ENCODE measurements at places on chromosomes 6 and 20.

DNA sequence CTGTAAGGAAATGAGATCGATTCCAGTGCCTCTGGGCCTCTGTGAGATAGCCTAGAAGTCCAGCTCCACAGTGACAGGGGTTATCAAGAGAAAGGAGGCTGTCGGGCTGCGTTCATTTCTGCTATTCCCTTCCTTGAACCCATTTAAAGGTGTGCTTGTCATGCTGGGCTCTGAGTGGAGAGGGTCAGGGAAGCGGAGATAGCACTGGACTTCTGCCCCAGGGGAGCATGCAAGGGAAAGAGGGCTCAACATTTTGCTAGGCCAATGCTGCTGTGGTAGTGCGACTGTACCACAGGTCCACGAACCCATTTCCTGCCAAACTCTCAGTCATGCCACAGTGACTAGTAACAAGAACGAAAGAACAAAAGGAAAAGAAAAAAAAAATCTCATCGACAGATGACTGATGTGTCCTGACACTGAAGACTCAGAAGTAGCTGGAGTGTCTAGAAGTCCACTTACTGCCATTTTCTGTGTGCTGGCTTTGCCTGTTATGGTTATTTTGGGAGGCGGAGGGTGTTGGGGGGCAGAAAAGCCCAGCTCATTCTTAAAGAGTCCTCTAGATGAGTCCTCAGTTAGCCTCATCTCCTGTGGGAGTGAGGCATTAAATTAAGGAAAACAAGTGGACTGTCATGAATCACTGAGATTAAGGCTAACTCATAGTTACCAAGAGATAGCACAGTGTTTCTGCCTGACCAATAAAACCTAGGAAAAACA is 8.1 kb downstream of the NEDD9 start:
- DNase-seq: no peak

DNA sequence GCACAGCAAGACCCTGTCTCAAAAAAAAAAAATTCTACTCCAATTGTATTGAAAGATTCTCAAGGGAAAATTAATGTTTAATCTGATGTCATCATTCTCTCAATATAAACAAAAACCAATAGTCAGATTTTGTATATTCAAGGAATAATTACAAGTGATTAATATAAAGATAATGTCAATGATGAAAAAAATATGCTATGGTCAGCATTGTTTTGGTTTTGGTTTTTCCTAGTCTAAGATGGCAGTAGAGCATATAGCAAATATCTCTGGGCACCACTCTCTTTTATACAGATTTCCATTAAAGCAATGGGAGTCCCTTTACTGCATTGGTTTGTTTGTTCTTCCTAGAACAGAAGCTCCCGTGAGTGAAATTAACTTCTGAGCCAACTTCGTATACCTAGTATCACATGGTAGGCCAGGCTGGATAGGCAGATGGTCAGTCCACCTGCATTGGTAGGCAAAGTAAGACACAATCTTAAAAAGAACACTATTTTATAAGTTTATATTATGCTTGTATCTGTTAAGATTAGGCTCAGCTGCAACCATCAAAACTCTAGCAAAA is 523.8 kb upstream of the JARID2 start:
- DNase-seq: no peak

- no peak for DNase-seq
Measured at GRCh38 chr6:17159240-17159639, 57.4 kb downstream of the STMND1 start.

- DNase-seq: no peak
Measured at GRCh38 chr20:40080041-40080652, 608.9 kb downstream of the MAFB start.

DNA sequence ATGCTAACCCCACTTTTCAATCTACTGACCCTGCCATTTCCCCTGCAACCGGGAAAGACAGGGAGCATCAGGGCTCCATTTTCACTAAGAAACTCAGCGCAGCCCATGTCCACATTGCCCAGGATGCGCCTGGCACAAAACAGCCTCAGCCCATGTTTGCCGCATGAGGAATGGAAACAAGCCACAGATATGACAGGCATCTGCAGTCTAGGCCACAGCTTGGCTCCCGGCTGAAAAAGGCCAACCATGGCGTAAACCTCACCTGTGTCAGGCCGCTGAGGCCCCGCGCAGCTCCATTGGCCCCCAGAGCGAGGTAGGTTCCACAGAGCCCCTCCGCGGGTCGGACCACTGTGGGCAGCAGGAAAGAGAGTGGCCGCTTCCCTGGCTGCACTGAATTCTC is 21.7 kb downstream of the GGT7 start:
- DNase-seq: no peak

DNA sequence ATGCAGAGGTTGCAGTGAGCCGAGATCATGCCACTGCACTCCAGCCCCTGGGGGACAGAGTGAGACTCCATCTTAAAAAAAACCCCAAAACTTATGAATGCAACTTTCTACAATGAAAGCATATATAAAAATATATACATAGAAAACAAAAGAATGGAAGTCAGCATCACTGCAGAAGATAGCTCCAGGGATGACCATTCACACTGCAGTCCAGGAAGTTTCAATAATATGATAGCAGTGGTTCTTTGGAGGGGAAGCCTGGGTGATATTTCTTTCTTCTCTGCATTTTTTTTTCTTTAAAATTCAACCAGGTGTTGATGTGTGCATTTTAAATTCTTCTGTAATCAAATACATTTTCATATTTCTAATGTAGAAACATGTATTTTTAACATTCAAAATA is 12.3 kb downstream of the HLA-G start:
- DNase-seq: no peak

GRCh38 chr20:63694584-63695423 is 1.6 kb upstream of the TNFRSF6B start:
- DNase-seq: no peak

DNA sequence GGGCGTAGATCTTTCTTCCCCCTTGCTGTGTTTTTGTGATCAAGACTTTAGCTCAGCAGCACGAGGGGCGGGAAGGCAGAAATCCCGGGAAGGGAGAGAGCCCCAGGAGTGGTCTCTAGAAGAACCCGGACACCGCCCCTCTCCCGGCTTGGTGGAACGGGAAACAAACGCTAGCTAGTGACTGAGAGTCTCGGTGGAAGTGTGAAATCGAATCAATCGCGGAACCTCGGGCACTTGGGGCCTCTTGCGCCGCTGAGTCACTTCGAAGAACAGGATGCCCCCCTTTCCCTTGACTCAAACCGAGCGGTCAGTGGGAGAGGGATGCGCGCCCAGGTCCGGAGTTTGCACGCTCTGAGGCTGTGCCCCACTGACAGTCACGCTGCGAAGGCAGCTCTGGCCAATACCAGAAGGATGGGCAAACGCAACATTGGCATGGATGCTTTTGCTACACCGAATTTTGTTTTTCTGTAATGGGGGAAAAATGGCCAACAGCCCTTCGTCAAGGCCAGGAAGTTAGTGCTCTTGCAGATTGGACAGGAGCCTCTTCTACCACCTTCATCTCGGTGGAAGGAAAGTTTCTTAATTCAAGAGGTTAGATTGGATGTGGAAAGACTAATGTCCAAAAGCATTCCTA is 1.6 kb upstream of the OLIG3 start:
- DNase-seq: no peak

GRCh38 chr6:29183594-29183993 is 12.9 kb downstream of the OR2J2 start:
- DNase-seq: no peak

GRCh38 chr20:275791-276190 is 14.8 kb downstream of the C20orf96 start:
- DNase-seq: no peak

GRCh38 chr6:35474131-35474941 is 6.1 kb downstream of the RPL10A start:
- no peak for DNase-seq

- DNase-seq: peak; percentile 69
Measured at GRCh38 chr6:117483004-117483644, 650 bp downstream of the DCBLD1 start.

DNA sequence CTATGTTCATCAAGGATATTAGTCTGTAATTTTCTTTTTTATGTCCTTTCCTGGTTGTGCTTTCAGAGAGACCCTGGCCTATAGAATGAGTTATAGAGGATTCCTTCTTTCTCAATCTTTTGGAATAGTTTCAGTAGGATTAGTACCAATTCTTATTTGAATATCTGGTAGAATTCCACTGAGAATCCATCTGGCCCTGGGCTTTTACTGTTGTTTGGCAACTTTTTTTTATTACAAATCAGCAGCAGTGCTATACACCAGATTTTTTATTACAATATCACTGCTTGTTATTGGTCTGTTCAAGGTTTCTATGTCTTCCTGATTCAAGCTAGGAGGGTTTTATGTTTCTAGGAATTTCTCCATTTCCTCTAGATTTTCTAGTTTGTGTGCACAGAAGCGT is 50.0 kb upstream of the NRSN1 start:
- no peak for DNase-seq

DNA sequence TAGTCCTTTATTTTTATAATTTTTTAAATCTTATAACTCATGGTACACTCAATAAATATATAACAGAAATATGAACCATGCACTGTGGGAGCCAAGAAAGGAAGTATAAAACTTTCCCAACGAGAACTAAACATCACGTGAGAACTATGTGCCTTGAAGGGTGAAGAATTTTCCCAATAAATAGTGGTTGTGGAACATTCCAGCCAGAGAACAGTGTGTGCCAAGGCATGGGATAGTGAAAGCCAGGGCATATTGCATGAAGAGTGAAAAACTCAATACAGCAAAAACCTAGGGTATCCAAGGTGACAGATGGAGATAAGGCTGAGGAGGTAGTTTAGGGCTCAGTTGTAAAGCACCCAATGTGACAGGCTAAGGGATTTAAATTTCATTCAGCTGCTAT is 86.1 kb downstream of the SIM1 start:
- DNase-seq: no peak

- DNase-seq: no peak
Measured at GRCh38 chr6:160085226-160085625, 36.4 kb upstream of the SLC22A1 start.

GRCh38 chr6:44311304-44311703 is 1.8 kb downstream of the AARS2 start:
- DNase-seq: no peak

- DNase-seq: peak; percentile 85
Measured at GRCh38 chr6:2952557-2953095, 18.7 kb downstream of the SERPINB6 start.

GRCh38 chr20:4802527-4802926 is 80.8 kb downstream of the PRND start:
- DNase-seq: no peak

DNA sequence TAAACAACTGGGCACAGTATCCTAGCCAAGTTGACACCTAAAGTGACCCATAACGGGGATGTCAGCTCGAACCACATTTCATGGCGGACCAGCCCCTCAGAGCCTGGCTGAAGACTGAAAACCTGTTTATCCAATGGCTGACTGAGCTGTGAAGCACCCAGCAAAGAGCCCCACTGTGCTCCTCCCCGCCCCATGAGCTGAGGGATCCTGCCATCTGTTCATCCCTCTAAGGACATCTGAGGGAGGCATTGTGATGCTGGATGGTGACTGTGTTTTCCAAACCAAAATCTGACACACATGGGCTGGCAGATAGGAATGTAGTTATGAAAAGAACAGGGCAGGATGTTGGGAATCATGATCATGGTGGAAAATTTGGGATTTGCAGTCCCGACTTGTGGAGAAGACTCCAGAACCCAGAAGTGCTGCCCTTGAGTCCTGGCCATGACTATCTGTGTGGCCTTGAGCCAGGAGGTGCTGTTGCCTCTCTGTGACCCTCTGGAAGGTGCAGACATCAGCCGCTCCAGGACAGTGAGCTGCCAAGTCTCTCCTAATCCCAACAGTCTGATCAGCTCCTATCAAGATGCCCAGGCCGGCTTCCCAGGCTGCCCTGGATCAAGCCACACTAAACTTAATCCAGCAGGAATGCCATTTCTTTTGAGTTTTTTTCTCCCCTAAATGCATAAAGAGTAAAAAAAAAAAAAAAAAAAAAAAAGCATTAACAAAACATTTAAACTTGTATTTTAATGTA is 5.7 kb downstream of the EDN3 start:
- no peak for DNase-seq

- DNase-seq: no peak
Measured at GRCh38 chr6:56732517-56732916, 89.8 kb upstream of the DST start.

DNA sequence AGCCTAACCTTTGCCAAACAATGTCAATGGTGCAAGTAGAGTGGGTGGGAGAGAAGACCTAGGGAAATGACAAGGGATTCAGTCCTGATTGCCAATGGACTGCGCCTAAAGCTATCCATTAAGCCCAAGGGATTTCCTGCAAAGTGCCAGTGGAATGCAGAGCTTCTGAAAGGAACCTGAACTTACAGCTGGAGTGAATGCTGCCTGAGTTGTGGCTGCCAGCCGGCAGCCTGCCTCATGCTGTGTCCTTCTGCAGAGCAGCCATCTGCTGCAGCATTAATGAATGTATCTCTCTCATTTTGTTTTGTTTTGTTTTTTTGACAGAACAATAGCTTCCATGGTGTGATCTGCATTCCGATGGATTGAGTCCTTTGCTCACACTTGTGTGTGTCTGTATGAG is 44.7 kb downstream of the SLC35F1 start:
- no peak for DNase-seq

DNA sequence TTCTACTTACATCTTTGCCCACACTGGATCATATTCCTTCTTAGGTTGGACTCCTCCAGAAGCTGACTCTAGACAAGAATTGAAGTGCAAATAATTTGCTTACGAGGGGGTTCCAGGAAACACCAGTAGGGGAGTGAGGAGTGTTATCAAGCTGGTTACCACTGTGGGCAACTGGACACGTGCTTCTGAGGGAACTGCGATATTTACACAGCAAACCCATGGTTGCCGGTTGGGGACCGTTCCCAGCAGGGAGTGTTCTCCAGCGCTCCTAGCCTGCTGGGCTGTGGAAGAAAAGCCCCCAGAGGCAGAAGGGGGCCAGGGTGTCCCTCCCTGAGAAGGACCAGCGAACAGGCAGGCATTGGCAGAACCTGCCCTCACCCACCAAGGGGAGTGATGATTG is 21.7 kb downstream of the MDFI start:
- DNase-seq: no peak

DNA sequence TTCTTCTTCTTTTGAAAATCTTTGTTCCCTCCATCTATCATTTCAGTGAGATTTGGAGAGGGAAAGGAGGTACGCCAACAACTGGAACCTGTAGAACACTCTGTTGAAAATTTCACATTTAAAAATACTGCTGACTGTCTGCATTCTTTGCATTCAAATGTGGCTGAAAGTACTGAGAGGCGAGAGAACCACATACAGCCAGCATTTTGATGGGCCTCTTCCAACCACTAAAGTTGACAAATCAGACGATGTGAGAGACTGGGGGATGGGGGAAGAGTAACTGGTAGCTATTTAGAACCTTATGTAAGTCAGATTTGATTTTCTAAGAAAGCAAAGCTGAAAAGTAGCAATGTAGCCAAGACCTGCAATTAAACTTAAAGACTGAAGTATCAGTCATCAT is 77.5 kb downstream of the FKBP5 start:
- DNase-seq: no peak

GRCh38 chr20:35271904-35272303 is 6.0 kb downstream of the MMP24OS start:
- DNase-seq: no peak
